CD4-positive, alpha-beta T cell treated with Interleukin-2 at 100 ng/mL for 4 hours (primary cell): ENCODE measurements at places on chromosomes 5 and 9.

DNA sequence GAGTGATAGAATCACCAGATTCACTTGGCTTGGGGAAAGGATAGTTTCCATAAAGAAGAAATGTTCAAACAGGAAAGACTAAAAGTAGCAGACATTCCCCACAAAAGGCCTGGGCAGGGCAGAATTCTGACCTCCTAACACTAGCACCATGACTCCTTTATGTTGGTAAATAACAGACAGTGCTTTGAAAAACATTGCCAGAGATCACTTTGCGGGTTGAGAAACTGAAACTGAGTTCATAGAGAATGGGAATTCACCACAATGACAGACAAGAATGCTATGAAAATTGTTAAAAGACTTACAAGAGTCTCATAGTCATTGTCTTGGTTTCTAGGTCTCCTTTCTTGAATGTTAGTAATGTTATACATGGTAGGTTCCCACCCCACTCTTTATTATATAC is 172.5 kb upstream of the GLRA1 start:
- no peak for DNase-seq

DNA sequence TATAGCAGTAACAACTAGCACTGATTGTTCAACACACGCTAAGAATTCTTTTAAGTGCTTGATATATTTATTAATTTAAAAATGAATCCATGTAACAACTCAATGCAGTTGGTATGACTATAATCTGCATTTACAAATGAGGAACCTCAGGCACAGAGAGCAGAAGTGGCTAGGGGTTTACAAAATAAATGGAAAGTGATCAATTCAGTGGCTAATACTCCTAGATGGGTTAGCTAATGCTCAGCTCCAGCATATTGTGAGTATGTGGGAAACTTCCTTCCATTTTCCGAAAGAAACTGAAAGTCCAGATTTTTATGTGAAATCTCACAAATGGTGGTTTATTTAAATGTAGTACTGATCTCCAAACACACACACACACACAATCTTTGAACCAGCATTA is 128.0 kb downstream of the RFX3 start:
- no peak for DNase-seq

GRCh38 chr5:24735284-24735683 is 90.5 kb upstream of the CDH10 start:
- no peak for DNase-seq

DNA sequence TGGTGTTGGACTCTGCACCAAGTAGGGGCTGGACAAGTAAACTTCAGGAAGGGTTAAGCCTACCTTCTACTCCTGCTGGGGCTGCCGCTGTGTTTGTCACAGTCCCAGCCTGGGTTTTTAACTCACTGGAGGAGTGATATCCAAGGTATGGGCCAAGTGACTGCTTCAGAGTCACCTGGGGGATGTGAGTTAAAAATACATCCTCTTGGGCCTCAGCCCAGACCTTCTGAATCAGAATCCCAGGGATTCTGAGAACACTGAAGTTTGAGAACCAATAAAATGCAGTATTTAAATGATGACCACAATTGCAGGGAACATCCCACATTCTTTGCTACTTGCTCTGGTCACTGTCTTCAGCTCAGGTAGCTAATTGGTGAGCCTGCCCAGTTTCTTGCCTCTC is 95.1 kb upstream of the DNAH5 start:
- DNase-seq: no peak

- no peak for DNase-seq
These were observed 294.6 kb upstream of the ACTBL2 start for GRCh38 chr5:57777174-57777581.

- no peak for DNase-seq
These were observed 141.1 kb downstream of the GCNT1 start for GRCh38 chr9:76600007-76600615.

DNA sequence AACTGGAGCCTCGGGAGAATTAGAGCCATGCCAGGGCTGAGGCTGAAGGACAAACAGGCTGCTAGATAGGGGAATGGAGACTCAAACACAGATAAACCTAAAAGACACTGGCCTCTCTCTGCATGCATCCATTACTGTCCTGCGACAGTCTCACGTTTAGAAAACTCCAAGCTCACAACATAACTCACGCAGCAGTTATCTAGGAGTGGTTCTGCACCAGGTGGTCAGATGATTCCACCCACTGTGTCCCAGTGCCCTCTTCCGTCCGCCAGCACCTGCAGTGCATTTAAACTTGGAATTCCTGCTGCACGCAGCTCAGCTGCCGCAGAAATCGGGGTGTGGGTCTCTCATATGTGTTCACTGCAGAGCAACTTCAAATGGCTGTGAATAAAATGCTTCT is 272.6 kb upstream of the IRX2 start:
- no peak for DNase-seq

DNA sequence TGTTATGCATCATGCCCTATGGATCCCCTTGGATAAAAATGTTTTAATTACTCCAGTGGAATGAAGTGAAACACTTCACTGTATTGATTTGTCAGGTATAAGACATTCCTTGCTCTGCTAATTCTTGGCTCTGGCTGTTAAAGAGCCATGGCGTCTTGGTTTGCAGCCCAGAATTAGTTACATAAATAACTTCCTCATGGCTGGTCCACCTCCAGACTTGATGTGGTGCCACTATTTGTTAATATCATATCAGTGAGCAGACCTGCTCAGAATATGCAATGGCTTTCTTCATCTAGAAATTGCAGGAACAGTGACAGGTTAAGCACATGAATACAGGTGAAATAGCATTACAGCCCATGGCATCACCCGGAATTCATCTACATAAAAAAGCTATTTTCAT is 446.9 kb upstream of the GRIN3A start:
- DNase-seq: no peak

GRCh38 chr5:126536874-126537273 is 58.1 kb downstream of the ALDH7A1 start:
- DNase-seq: no peak

GRCh38 chr5:96337048-96337781 is 95.8 kb downstream of the PCSK1 start:
- no peak for DNase-seq

- DNase-seq: peak; percentile 55
These were observed 49.6 kb upstream of the PSD2 start for GRCh38 chr5:139745800-139746690.

- peak; percentile 75 for DNase-seq
These were observed 146.2 kb upstream of the RASA1 start for GRCh38 chr5:87121304-87122150.

DNA sequence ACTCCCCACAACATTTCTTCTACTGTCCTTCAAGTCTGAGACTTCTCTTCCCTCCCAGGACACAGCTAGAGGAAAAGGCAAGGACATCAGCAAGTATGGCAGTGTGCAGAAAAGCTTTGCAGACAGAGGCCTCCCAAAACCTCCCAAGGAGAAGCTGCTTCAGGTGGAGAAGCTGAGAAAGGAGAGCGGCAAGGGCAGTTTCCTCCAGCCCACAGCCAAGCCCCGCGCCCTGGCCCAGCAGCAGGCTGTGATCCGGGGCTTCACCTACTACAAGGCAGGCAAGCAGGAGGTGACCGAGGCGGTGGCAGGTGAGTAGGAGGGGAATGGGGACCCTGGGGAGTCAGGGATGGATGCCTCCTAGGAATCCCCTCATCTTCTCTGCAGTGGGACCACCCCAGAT is 24.4 kb downstream of the OLFML2A start:
- DNase-seq: no peak

GRCh38 chr5:66143473-66144073 is 527 bp upstream of the SREK1 start:
- no peak for DNase-seq

GRCh38 chr9:120197605-120198004 is 382.4 kb downstream of the CDK5RAP2 start:
- DNase-seq: no peak

DNA sequence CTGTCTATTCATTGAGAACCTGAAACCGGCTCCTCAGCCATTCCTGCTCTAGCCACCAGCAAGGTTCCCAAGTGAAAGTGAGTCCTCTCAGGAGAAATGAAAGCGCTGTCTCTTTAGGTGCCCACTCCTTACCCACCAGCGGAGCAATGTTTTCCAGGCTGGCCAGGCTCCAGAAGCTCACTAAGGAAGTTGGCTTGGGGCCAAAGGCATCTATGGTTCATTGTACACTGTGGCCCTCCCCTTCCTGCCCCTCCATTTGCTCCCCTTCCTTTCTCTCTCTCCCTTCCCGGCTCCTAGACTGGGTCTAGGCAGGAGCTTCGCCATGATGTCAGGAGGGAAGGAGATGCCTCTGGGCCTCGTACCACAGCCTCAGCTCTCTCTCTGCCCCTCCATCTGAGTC is 1.1 kb upstream of the GABRP start:
- DNase-seq: no peak

DNA sequence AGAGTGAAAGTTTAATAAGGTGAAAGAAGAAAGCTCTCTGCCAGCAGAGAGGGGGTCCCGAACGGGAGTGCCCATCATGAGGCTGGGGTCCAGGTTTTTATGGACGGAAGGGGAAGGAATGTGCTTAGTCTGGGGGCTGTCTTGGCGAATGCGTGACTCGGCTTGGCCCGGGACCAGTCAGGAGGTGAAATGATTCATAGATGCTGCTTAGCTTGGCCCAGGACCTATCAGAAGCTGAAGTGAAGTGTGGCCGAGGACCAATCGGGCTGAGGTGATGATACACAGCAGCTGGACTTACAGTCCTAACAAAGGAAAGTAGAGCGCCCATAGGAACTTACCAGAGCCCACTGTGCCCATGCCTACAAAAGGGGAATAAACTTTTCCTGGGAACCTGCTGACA is 3.9 kb upstream of the FKTN start:
- DNase-seq: no peak

- DNase-seq: no peak
These were observed 74.8 kb downstream of the HABP4 start for GRCh38 chr9:96524764-96525163.

DNA sequence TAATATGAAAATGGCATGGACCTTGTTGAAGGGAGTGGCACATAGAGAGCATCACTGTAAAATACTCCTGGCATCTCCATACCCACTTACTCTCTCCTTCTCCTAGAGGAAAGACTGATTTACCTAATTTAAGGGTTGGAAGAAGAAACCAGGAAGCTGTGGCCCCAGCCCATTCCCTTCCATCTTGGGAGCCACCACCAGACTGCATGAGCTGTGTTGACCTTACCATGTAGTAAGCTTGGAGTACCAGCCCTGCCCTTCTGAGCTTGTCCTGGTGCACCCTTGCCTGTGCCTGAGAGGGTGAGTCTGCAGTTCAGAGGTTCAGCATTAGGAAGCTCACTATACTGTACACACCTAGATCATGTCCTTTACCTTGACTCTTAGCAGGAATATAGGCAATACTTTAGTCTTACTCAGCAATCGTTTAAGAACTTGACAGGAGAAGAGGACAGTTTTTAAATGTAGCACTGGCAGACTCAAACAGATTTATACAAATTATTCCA is 35.7 kb upstream of the HMGCS1 start:
- no peak for DNase-seq

- DNase-seq: no peak
These were observed 86.0 kb upstream of the ZNF618 start for GRCh38 chr9:113790093-113790492.

DNA sequence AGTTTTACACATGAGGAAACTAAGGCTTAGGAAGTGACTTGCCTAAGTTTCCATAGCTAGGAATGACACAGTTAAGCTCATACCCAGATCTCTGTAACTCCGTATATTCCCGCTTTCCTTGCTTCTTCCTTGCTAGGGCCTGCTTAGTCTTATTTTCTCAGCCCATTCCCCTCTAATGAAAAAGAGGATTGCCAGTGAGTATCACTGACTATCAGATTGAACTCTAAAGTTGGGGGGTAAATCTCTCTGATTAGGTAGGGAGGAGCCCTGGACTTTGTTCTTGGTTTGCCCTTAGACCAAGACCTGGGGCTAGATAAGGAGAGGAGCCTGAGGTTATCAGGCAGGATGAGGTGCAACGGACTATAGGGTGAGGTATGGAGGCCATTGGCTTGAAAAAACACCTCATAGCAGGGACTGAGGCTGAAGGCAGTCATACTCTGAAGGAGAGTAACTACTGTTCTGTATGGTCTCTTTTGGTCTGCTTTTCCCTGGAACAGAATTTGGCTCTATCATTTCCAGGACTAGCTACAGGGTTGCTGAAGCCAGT is 2.5 kb downstream of the TRIM32 start:
- DNase-seq: no peak

GRCh38 chr5:125295405-125295872 is 549.0 kb upstream of the ZNF608 start:
- no peak for DNase-seq

DNA sequence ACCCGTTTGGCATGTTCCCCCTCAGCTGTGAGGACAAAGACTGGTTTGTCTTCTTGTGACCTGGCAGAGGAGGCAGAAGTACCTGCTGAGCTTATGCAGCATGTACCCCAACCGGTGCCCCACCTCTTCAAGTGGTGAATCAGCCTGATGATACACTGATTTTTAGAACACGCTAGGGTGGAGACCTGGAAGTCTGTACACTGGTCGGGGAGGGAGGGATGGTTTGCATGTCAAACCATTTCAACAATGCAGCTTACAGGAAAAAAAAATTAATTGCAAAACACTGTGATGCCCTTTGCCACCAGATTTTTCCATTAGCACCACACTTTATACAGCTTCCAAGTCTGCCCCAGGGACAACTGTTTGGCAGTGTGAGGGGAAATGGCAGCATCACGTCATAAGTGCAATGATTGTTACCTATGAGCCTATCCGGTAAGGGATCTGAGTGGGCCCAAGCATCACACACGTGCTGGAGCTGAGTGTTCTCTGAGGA is 155.1 kb upstream of the DMRT1 start:
- no peak for DNase-seq

DNA sequence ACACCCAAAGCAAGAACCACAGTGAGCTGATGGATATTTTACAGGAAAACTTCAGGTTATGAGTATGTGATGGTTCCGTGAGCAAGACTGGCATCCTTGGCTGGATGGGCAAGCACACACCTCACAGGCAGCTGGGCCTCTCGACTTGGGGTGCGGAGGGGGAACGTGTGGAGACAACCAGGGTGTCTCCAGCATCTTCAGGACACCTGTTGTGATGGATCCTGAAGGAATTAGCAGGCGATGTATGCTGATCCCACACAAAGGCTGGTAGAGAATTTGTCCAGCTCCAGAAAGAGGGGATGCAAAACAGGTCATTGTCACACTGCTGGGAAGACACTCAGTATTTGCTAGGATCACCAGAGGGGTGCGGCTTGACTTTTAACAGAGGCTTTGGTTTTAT is 42.7 kb downstream of the SECISBP2 start:
- DNase-seq: no peak

DNA sequence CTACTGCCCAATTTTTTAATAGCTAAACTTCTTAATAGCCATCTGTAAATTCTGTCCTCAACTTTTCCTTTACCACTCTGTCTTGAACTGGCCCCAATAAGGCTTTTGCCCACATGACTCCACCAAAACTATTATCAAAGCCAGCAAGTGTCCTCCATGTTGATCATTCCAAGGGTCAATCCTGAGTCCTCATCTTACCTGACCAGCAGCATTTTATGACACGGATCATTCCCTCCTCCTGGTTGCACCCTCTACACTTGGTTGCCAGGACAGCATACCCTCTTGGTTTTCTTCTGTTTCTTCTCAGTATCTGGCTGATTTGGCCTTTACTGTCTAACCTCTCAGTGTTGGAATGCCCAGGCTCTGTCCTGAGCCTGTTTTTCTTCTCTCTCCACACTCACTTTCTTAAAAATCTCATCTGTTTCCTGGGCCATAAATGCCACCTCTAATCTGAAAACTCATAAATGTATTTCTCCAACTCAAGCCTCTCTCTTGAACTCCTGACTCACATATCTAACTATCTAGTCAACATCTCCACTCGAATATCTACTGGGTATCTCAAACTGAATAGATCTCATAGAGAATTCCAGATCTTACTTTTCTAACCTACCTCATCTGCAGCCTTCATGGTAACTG is 40.0 kb upstream of the CDC42SE2 start:
- DNase-seq: no peak

- DNase-seq: no peak
These were observed 1.3 kb upstream of the LPCAT1 start for GRCh38 chr5:1524799-1525623.
